Motor neuron (in vitro differentiated cells): ENCODE measurements at places on chromosomes 12 and 14. TPM values are rescaled to one million over a fixed set of nuclear protein-coding genes. Genes with fewer than 3 reads are reported as not detected.

DNA sequence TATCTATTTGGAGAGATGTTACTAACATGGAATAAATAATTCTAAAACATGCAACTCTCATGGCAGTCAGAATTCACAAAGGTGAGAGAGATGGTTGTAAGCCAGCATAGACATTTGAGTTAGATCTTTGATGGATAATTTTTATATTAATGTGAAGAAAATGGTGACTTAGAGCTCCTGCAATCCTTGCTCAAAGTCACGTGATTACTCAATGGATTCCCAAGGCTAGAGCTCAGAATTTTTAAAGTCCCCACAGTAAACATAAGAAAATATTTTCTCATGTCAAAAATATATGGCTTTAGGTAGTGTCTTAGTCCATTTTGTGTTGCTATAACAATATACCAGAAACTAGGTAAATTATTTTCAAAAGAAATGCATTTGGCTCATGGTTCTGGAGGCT is 281.5 kb upstream of the PRKD1 start:
- no peak for ATAC-seq

- no peak for ATAC-seq
These were observed 48.7 kb downstream of the DLK1 start for GRCh38 chr14:100775351-100775830.

DNA sequence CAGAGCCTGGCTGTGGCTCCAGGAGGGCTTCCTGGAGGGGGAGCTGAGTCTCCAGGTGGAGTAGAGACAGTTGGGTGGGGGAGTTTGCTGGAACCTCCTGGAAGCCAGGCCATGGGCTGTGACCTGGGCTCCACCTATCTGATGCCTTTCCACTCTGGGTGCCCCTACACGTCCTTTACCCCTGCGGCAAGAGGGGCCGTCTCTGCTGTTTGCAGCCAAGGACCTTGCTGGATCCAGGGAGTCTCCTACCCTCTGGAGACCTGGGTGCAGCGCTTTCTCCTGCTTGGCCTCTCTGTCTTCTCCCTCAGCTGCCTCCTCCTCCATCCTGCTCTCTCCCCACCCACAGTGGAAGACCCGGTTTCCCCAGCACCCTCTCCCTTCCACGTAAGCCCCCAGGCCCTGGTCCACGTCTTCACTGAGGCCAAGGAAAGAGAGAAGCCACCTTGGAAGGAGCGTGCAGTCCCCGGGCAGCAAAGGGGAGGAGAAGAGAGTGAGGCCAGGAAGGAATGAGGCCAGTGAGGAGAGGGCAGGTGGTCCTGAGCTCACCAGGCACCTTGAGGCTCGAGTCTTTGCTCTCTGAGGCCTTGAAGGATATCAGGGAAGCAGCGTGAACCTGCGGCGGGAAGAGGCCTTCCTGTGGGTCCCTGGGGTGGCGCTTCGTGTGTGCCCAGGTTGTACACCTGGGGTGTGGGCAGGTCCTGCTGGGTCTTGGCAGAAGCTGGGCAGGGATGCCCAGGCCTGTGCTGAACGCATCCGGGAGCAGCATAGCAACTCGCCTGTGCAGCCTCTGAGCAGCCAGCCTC is 294.3 kb upstream of the RTL1 start:
- no peak for ATAC-seq

GIT2 gene
- total RNA-seq = 52.4 and 54.5 TPM in 2 replicates

FLRT2 gene
- total RNA-seq = 8.6 and 11.1 TPM in 2 replicates

CLEC4C gene
- 0.27 TPM in 1 of 2 replicates, not detected in the other for total RNA-seq

GRCh38 chr14:87018294-87018693 is 974.7 kb downstream of the GALC start:
- ATAC-seq = no peak

PAWR gene
- total RNA-seq = 34.0 and 35.5 TPM in 2 replicates

GRCh38 chr12:113634474-113634873 is 162.8 kb upstream of the LHX5 start:
- ATAC-seq = peak; percentile 18
